ENCODE measurements at places on chromosomes 2 and 18. TPM values are rescaled to one million over a fixed set of nuclear protein-coding genes. Genes with fewer than 3 reads are reported as not detected.

Gene PLCD4
- polyA plus RNA-seq = 0.26 TPM

Gene GREB1
- polyA plus RNA-seq = 26.8 TPM

Gene C2orf15
- polyA plus RNA-seq = 5.5 TPM

Gene GREB1L
- 0.17 TPM for polyA plus RNA-seq

Gene MEP1B
- not detected for polyA plus RNA-seq

Gene L3MBTL4
- polyA plus RNA-seq = 10.8 TPM

Gene SLC30A3
- polyA plus RNA-seq = 0.79 TPM

Gene CENPA
- polyA plus RNA-seq = 19.6 TPM

Gene GKN1
- polyA plus RNA-seq = not detected

Gene RGPD6
- 8.6 TPM for polyA plus RNA-seq

Gene ANKRD30BL
- not detected for polyA plus RNA-seq

Gene EEF1B2
- 1,284 TPM for polyA plus RNA-seq

Gene STAM2
- polyA plus RNA-seq = 14.7 TPM

Gene ACKR3
- not detected for polyA plus RNA-seq

Gene GAREM1
- polyA plus RNA-seq = 2.5 TPM

Gene SLC9A2
- not detected for polyA plus RNA-seq

Gene ACVR1C
- polyA plus RNA-seq = 0.05 TPM

Gene MMADHC
- 90.2 TPM for polyA plus RNA-seq

All from HepG2 (cell line).